ENCODE measurements at places on chromosomes 7 and 10.

DNA sequence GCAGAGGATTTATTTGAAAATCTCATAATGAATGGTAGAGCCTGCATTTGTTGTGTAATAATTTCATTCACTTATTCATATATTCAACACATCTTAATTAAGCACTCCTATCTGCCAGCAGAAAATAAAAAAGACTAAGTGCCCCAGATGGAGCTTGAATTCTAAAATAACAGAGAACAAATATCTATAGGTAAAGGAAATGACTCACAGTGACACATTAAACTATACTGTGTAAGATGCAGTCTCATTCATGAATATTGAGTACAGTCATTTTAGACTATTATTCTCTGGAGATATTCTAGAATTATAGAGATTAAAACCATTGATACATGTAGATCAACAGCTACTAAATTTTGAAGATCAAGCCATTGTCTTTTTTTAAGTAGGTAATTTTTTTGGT lies 72.1 kb downstream of the PTPRZ1 start:
- DNase-seq, result no peak

DNA sequence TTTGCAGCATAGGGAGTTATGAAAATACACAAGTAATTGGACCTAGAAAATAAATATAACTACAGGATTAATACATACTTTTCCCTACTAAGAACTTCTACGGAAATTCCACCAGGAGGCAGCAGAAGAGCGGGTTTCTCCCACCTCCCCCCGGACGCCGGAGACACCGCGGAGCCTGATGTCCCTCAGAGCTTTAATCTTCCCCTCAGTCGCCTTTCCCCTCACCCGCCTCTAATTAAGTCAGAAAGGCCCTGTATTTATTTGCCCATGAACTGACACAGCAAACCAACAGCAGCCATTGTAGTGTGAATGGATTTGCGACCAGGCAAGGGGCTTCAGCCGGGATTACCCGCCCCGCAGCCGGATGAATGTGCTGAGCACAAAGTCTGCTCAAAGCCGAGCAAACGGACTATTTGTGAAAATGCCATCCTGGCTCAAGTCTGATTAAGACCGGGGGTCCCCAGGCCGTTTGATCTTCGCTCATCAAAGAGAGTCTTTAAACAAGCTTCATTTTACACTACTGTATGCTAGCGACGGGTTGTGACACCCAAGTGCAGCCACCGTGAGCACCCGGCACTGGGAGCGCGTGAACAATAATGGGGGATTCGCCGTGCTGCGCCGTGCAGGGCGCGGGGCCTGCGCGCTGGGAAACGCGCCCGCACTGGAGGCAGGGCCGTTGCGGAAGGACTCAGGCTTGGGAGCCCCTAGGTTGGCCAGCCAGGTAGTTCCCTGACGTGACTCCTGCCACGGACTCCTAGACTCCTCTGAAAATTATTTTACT lies 5.6 kb upstream of the DKK1 start:
- peak; percentile 73 for DNase-seq

GRCh38 chr10:98055841-98056516 lies 25.6 kb upstream of the CRTAC1 start:
- DNase-seq, result no peak

DNA sequence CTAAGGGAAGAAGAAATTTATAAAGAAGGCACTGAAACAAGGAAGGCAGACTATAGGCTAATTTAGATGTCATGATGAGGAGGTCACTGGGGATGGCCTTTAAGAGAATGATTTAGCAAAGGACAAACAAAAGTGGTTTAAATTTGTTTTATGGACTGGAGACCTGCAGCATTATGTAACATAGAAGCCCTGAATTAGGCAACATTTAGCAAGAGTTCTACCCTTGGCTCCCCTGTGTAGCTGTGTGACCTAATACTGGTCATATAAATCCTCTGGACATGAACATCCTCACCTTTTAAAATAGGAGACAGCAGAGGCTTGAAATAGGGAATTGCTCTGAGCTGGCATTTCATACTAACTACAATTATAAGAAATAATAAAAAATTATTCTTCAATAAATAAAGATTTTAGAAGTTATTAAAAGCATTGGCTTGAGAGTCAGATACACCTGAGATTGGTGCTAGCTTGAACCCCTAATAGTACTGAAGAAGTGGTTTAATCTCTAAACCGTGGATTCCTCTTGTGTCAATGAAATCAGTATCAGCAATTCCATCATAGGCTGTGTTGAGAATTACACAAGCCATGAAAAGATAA lies 48.9 kb downstream of the RNLS start:
- DNase-seq, result no peak

DNA sequence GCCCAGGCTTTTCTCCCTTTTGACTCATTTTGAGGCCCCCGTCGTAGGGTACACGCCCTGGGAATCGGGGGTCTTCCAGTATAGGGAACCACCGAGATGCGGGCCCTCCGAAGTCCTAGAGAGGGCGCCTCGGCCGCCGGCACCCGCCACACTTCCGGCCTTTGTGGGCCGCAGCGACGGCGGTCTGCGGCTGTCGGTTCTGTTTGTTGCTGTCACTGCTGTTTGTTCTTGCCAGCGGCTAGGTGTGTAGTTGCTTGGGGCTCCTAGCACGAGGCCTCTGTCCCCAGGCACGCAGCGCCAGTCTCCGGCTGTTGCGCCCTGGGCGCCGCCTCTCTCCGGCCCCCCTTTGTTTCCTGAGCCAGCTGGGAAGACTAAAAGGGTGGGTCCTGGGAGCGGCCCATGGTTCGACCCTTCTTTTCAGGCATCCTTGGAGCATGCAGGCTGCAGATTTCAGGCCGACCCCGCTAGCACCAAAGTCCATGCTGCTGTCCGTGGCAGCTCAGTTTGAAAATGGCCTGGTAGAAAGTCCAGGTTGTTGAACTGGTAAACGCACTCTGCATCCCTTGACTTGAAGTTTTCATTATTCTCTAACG lies 17.8 kb upstream of the ZKSCAN1 start:
- DNase-seq, result peak; percentile 11

DNA sequence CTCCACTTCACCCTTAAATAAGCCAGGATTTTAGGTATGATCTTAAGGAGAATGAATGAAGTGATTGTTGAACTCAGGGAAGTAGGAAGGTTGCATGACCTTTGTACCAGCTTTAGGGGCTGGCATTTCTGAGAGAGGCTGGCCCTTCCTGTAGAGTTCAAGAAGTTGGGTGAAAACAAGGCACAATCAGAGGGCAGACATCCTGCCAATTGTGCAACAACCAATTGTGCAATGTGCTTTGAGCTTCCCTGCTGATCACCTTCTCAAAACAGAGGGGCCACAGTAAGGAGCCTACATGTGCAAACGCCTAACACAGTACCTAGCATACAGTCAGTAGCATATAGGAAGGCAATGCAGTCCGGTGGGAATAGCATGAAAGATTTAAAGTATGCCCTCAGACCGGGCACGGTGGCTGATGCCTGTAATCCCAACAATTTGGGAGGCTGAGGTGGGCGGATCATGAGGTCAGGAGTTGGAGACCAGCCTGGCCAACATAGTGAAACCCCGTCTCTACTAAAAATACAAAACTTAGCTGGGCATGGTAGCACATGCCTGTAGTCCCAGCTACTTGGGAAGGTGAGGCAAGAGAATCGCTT lies 5.4 kb downstream of the CPVL start:
- DNase-seq, result no peak

DNA sequence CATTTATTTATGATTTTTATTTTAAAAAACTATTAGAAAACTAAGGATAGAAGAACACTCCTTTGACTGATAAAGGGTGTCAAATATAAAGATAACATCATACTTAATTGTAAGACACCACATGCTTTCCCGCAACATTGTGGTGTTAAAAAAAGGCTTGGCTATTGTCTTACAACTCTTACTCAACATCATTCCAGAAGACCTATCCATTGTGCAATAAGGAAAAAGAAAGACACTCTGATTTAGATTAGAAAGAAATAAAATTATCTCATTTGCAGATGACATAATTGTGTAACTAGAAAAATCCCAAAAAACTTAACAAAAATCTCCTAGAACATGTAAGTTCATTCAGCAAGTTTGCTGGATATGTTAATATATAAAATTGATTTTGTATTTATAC lies 296.7 kb upstream of the GNAI1 start:
- DNase-seq, result no peak

- DNase-seq, result no peak
Observed at GRCh38 chr7:45092100-45092930, 3.5 kb upstream of the NACAD start.

Measured in nucleus accumbens (tissue), 56 donors.